CD8-positive, alpha-beta T cell (primary cell): ENCODE measurements at places on chromosomes 7 and 10.

- no peak for DNase-seq
Observed at GRCh38 chr7:29851487-29851886, 45.2 kb downstream of the WIPF3 start.

- DNase-seq, result no peak
Observed at GRCh38 chr7:22996470-22996869, 17.5 kb downstream of the HYCC1 start.

- DNase-seq, result no peak
Observed at GRCh38 chr10:126734015-126734414, 63.5 kb upstream of the C10orf90 start.

DNA sequence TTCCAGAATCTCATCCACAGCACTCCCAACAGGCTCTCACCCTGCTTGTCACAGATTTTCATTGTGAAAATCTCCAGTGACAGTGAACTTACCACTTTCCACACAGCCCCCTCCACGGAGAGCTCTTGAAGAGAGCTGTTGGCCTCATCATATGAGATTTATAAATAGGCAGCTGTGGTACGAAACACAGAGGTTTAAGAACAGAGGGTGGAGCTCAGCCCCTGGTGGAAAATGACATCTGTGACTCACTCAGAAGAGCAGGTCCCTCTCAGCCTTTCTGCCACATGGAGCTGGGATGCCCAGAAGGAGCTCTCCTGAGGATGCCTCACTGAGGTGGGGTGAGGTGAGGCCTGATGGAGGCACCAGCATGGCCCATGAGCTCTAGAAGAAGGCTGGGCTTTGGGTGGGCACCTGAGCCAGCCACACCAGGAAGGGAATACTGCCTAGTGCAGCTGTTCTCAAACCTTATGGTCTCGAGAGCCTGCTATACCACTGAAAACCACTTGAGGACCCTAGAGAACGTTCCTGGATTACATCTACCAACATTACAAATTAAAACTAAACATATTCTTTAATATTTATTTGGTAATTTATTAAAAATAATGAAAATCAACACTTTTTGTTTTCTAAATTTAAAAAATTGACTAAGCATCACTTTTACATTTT is 25.8 kb upstream of the EEPD1 start:
- DNase-seq, result no peak

DNA sequence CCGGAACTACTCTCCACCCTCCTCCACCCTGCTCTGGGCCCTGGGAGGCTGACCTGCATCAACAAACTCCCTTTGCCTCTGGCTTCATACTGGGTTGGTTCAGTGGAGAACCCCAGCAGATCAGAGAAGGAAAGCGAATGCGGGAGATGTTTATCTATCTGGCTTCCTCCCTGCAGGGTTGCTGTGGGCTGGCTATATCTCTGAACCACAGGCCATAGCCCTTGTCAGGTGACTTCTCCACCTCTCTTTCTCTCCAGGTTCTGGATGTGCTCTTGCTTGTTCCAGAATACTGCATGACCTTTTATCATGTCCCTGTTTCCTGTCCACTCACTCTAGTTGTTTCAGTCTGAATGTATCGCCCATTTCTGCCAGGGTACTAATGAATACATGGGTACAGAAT is 51.7 kb upstream of the IFRD1 start:
- peak; percentile 38 for DNase-seq

DNA sequence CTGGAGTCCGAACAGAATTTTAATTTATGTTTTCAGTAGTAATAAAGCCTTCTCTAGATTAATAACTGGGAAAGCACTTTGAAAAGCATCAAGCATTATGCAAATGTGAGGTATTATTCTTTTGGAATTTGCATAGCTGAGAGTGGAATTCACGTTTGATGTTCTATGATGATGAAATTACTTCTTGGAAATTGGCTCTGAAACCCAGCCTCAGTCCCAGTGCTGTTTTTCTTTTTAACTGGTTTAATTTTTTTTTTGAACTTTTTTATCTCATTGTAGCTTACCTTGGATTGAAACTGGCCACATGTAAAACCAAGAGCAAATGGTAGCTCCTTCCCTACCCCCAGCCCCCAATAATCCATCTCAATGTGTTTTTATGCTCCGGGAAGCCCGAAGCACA is 1.2 kb downstream of the TBXAS1 start:
- DNase-seq, result no peak

DNA sequence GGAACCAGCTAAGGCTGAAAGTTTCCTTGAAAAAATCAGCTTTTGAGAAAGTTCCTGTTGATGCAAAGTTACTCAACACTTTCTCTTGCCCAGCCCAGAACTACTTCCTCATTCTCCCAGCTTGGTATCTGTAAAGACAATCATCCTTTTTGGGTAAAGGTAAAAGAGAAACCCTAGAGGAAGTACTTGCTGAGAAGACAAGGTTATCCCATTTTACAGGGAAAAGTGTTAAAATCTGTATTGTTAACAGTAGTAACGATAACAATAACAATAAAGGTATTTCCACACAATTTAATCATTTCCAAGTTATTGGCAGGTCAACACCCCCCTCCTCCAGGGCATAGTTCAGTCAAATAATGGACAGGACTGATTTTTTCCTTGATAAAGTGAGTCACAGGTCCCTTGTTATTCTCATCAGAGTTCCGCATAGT is 2.4 kb downstream of the ALOX5 start:
- no peak for DNase-seq

GRCh38 chr10:132113206-132113605 is 47.5 kb downstream of the JAKMIP3 start:
- no peak for DNase-seq

- DNase-seq, result no peak
Observed at GRCh38 chr7:152513861-152514770, 78.3 kb upstream of the KMT2C start.

GRCh38 chr7:39958038-39958437 is 8.0 kb downstream of the CDK13 start:
- no peak for DNase-seq

DNA sequence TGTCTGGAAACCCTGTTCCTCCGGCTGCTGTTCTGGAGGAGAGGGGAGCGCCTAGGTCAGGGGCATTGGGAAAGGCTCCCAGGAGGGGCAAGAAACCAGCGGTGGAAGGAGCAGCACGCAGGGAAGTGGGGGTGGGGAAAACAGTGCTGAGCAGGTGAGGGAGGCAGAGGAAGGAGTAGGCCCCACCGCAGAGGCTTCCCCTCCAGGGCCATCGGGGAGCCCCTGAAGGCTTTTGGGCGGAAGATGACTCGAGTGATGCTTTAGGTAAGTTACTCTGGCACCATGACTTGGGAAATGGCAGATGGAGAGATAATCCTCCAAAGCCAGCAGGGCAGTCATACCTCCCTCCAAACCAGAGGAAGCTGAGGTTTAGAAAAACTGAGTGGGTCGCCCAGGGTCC is 106.5 kb upstream of the ANLN start:
- no peak for DNase-seq

- DNase-seq, result no peak
Observed at GRCh38 chr7:8320174-8320573, 58.2 kb upstream of the ICA1 start.

DNA sequence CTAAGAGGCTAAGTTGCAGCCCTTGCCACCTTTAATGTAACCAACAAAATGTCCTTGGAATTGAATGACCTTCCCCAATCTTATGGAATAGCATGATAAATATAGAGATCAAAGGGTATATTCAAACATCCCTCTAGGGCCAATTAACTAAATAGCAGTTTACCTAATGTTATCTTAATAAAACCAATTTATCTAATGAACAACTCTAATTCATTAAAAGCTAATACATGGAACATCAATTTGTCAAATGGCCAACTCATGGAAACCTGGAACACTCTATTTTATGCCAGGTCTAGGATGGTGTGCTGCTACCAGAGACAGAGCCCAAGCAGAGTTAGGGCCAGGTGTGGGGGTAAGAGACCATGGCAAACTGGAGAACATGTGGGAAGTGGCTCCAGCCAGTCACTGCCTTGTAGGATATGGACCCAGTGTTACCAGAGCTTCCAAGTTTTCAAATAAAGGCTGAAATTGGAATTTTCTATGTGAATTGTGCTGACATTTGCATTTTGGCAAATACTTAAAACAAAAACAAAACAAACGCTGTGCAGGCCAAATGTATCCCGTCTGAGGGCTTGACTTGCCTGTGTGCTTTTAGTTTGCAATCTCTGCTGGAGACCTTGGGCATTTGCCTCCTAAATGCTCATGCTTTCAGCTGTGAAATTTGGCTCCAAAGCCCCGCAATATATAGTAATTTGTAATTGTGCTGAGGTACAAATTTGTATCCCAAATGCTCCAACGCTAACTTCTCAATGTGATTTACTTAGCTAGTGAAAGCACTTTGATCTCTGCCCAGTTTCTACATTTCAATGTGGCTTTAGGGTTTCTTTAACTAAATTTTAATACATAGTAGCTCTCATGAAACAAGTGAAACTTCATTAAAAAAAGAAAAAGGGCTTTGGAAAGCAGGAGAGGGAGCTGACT is 55.1 kb downstream of the CPED1 start:
- no peak for DNase-seq

DNA sequence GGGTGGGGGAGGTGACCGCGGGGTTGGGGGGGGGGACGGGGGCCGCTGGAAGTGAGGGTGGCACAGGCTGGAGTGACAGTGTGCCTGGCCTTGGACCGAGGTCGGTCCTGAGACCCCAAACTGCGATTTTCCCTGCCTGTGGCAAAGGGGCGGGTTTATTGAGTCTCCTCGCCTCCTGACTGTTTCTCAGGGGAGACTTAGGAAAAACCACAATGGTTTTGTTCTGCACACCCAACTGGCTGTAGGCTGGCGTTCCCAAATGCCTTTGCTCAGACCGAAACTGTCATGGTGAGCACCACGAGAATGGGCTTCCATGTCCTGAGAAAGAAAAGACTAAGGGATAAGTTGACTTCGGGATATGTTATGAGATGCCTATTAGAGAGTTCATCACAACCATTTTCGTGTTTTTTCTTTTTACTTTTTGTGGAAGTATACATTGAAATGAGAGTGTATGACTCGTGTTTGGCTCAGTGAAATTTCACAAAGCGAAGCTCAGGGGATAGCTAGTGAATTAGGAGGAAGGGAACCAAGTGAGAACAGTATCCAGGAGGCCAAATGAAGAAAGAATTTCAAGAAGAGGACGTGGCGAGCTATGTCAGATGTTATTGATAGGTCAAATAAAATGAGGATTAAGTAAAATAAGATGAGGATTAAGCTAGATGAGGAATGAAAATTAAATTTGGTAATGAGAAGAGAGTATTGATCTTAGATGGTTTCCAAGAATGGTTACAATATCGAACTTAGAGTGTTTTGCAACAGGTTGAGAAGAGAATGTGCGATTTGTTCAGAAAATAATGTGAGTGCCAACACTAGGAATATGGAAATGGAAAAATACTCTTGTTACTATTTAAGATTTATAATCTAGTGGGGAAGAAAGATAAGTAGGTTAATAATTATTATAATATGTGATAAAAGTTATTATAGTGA is 918 bp downstream of the NET1 start:
- no peak for DNase-seq

DNA sequence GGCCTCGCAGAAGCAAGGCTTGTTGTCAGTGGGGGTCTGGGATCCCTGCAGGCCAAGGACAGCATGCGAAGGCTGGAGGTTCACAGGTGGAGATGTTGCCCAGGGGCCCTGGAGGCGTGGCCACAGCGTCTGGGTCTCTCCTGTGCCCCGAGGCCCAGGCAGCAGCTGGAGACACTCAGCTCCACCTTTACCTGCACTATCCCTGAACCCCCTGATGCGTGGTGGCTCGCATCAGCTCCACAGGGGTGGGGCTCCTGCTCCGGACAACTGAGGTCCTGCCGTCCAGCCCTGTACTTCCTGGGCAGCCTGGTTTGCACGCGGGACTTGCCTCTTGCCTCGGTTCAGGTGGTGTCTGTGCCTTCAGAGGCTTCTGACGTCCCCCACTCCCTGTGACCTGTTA is 54.6 kb upstream of the ZNF32 start:
- DNase-seq, result no peak

DNA sequence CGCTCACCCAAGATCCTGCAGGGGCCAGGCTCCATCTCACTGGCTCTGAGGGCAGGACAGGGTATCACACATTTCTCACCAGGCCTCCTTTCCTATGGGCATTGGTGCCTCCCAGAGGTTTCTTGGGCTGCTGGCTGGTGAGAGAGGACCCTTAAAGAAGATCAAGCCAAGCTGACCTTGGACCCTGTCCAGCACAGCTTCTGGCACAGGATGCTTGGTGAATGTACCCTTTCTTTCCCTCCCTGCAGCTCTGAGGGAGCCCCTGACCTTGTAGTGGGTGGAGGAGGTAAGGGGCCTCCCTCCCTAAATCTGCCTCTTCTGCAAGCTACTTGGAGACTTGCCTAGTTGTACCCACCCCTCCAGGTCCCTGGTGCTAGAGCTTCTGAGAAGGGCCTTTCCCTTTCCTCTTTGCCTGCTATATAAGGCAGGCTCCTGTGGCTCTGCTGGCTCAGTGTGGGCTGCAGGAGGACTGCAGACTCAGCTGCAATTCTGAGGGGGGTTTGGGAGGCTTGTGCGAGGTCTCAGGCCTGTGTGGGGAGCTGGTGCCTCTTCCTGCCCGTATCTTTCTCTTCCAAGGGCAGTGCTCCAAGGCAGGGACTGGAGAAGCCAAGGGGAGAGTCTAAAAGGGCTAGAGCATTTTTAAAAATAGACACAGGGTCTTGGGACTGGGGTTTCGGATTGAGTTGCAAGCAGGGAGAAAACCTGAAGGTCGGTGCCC is 11.7 kb upstream of the TRIM8 start:
- DNase-seq, result no peak

DNA sequence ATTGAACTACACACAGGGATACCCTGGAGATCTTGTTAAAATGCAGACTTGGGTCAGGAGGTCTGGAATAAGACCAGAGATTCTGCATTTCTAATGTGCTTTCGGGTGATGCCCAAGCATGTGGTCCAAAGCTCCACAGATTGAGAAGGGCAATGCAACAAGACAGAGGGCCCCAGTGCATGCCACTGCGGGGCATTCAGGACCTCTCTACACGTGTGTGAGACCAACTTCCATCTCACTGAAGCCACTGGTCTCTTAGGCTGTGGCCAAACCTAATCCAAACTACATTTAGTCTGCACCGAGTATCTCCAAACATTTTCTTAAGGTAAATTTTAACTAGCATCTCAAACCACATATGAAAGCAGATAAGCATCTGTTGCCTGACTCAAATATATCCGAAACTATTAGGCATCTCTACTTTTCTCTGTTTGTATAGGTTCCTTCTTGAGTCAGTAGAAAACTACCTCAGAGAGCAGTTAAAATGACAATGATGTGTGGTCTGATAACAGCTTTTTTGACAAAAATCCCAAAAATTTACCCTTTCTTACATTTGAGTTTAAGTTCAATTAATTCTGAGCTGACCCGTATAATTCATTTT is 107.5 kb downstream of the ELMO1 start:
- no peak for DNase-seq
